Mesenchymal stem cell (in vitro differentiated cells and primary cell): ENCODE measurements at places on chromosomes 2 and 18.

DNA sequence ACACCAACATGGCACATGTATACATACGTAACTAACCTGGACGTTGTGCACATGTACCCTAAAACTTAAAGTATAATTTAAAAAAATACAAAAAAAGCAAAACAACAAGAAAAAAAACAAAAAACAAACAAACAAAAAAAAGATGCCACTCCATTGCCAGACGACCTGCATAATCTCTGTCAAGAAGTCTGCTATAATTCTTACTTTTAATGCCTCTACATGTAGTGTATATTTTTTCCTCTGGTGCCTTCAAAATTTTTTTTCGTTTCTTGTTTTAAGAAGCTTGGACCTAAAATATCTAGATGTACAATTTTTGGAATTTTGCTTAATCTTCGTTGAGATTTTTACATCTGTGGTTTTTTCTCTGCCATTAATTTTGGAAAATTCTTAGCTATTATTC is 235.6 kb upstream of the ZNF521 start:
- DNase-seq = peak; percentile 7

DNA sequence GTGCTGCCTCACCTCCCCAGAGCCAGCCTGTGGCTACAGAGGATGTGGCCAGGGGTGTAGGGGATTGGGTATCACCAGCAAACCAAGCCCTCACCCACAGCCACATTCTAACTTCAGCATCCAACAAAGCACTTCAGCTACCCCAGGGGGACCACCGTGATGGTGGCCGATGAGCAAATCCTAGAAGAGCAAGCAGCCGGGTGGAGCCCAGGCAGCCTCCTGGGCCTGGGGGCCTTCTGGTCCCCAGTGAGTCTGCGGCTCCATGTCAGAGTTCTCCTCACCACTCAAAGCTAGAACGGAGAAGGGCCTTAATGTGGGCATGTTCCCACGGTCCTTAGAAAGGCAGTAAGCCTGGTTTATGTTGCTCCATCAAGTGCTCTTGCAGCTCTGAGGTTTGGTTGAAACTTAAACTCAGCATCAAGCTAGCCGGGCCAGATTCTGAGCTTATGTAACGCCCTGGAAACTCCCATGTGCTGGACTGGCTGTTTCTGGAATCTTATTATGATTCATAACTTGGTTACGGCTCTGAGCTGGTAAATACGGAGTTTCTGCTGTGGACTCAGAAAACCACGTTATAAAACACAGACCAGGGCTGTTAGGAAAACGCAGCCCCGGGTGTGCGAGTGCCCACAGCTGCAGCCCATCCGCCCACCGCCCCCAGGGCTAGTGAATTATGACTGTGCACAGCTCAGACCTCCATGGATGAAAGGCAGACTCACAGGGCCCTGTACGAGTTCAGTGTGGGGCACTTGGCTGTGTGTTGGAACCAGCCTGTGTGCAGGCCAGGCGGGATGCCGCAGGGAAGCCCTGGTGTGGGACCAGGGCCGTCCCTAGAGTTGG is 99.8 kb downstream of the SEPTIN10 start:
- peak; percentile 91 for DNase-seq

DNA sequence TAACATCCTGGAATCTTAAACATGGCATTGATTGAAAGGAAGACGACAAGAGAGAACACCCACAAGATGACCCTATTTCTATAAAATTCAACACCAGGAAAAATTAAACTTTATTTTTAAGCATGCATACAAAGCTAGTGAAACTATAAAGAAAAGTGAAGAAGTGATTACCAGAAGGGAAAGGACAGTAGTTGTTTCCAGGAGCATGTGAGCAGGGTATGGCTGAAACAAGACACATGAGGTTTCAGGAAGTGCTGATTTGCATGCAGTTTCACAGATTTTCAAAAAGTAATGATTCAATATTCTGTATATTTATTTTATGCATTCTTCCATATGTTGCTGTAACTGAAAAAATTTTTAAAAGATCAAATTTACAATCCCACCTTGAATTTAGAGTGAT is 24.6 kb upstream of the DAW1 start:
- DNase-seq = no peak

DNA sequence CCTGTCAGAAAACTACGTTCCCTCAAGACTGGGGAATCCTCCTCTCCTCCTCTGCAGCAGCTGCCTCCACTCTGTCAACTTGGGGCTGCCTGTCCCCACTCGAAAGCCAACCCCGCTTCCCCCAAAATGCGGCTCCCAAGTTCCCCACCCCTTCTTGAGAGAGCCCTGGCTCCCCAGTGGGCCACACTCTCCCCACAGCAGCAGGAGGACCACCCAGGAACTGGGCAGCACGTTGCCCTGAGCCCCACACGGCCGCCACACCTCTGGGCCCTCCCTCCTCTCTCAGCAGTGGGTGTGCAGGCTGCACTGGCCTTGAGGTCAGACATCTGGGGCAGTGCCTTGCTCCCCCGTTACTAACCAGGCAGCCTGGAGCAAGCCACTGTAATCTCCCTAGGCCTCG is 9.6 kb upstream of the TEX51 start:
- DNase-seq = no peak

DNA sequence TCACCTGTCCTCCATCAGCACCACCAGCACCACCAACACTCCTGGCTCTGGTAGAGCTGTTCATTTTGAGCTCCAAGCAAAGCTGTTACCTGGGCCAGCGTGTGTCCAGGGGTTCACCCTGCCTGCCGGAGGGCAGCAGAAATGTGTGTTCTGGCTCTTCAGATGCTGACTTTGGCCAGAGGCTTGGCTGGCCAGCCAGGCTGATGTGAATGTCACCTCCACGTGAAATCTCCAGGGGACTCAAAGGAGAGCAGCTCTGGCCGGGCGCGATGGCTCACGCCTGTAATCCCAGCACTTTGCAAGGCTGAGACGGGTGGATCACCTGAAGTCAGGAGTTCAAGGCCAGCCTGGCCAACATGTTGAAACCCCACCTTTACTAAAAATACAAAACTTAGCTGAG is 33.5 kb downstream of the CIB4 start:
- no peak for DNase-seq
